ENCODE measurements at places on chromosomes 2 and 18.

DNA sequence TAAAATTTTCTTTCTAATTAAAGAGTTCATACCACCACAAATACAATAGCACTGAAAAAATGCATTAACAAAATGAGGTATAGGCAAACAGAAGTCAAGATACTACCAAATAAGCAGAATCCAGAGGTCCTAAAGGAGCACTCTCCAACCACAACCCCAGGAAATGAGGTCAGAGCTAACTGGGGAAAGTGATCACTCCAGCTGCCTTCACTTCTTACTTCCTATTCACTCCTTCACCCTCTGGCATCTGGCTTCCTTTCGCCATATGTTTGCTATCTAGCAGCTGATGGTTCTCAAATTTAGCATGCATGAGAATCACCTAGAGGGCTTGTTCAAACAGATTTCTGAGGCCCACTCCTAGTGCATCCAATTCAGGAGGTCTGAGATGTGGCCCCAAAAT is 212.6 kb upstream of the ACVR2A start:
- no peak for DNase-seq

DNA sequence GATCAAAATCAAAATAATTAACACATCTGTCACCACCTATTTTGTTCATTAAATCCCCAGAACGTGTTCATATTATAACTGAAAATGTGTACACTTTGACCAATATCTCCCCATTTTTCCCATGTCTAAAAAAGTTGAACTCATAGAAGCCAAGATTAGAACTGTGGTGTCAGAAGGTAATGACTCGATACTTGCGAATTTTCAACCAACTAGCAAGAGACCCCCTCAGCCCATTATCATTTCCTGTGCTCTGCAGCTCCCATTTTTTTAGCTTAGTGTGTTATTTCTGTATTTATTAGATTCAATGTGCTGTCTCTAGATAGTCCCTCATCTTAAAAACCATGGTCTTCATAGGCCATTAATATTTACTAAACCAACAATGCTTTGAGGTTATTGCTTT is 248.7 kb upstream of the PIK3C3 start:
- DNase-seq, result no peak

DNA sequence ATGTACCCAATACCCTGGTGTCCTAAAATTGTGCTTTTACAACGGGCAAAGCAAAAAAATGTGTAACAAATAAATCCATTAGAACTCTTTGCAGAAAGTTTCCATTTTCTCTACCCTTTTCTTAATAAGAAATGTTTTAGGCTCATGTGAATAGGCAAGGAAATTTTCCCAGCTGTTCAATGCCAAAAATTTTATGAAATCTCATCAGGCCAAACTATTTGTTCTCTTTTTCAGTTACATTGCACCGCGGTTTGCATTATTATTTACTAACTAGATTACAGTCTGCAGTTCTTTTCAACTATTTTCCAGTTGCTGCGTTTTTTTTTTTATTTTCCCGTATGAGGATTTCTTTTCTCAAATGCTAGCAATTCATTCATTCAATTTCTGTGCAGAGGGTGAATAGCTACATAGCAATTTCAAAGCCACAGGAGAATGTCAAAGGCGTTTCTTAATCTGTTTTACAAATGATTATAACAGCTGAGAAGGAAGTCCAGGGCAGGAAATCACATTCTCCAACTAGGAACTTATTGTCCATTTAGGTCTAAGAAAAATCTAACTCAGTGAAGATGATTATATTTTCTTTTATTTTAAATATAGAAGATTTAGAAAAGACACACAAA is 367.5 kb upstream of the MMADHC start:
- DNase-seq, result no peak

- no peak for DNase-seq
Measured at GRCh38 chr2:65370387-65371073, 61.9 kb downstream of the SPRED2 start.

- DNase-seq, result no peak
Measured at GRCh38 chr18:62018759-62019041, 125.9 kb upstream of the RNF152 start.

DNA sequence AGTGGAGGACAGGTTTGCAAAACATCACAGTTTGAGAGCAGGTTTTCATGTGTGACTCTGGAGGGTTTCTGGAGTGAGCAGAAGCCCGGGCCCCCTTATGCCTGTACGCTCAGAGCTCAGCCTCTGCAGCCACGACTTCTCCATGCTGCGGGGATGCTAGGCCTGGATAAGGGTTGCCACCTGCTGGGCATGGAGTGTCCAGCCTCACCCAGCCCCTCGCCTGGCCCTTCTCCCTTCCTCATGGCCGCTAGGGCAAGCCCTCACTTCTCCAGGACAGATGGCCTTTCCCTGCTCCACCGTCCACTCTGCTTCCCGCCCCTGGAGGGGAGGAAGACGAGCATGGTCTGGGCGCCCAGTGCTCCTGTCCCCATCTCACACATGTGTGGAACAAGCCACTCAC is 318.7 kb downstream of the GBX2 start:
- DNase-seq, result peak; percentile 42
